ENCODE measurements at places on chromosomes 7 and 10.

DNA sequence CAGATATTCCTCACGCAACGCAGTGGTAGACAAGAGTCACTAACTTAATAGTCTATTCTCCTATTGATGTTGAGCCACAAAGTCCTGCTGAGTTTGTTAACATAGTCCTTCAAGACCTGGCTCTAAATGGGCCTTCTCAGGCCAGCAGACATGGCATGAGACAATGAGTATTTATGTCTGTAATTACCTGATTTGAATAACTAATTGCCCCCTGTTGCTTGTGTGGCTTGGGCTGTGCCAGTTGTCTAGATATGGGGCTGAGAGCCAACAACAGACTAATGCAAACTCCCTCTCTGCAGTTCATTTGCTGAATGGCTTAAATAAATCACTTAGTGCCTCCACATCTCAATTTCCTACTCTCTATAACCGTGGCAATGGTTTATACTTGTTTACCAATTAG lies 65.5 kb upstream of the VWC2 start:
- no peak for DNase-seq

DNA sequence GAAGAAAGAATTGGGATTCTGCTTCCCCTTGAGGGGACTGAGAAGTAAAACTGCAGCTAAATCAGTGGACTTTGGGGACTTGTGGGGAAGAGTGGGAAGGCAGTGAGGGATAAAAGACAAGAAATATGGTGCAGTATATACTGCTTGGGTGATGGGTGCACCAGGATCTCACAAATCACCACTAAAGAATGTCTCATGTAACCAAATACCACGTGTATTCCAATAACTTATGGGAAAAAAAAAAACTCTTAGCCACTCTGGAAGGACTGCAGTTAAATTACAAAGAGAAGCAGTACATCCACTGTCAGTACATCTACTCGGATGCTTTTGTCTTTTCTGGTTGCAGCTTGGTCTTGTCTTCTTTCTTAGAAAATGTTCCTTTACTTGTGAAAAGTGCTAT lies 27.4 kb upstream of the GOT1 start:
- no peak for DNase-seq

GRCh38 chr7:111835066-111835465 lies 272.8 kb upstream of the IMMP2L start:
- DNase-seq: no peak

DNA sequence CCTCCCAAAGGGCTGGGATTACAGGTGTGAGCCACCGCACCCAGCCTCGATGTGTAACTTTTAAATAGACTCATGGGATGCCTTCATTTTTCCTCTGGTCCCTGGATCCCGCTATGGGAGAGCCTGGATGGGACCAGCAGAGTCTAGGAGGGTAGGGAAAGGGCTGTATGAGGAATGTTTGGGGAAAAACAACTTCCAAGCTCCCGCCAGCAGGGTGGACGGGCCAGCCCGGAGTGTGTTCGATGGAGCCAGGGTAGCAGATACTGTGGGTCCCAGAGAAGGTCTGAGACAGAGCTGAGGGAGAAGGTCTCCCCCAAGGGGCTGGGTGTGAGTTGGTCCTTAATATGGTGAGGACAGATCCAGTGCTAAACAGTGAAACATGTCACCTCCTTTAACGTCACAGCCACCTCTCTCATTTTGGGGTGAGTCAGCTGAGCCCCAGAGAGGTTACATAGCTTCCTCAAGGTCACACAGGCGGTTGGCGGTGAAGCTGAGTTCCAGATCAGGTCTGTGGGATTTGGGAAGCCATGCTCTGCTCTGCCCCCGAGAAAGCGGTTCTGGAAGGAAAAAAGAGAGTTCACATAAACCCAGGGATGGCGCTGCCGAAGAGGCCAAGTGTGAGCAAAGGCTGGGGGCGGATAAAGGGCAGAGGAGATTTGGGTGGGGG lies 66.4 kb downstream of the MYL10 start:
- DNase-seq: no peak

GRCh38 chr7:66867198-66867790 lies 53.7 kb upstream of the TMEM248 start:
- DNase-seq: no peak

DNA sequence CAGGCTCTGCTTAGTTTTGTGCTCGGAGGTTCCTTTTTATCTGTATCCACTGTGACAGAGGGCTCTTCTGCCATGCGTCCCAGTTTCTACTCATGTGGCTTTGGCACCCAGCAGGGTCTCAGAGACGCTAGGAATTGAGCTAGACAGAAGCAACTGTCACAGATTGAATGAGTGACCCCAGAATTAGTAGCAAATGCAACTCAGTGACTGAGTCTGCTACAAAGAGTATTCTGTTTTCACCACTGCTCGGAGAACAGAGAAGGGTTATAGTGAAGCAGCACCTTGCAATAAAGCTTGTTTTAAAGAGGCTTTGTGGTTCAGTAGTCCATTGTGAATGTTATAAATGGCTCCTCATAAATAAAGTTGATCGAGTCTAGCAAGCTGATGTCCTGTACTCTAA lies 113.2 kb downstream of the DNAH11 start:
- DNase-seq: no peak

DNA sequence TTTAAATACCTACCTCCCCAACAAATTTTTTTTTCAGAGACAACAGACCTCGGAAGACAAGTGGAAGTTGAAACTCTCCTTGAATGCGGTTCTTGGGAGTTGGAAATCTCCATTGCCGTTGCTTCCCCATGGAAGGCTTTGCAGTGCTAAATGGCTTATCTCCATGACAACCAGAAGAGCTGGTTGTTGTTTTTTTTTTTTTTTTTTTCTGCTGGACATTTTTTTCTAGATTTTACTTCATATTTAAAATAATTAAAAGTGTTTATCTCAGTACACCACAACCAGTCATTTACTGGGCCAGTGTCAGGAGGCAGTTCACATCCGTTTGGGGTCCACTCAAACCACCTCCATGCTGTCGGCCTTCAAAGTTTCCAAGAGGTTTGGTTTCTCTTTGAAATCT lies 348.5 kb upstream of the PRKCQ start:
- no peak for DNase-seq

DNA sequence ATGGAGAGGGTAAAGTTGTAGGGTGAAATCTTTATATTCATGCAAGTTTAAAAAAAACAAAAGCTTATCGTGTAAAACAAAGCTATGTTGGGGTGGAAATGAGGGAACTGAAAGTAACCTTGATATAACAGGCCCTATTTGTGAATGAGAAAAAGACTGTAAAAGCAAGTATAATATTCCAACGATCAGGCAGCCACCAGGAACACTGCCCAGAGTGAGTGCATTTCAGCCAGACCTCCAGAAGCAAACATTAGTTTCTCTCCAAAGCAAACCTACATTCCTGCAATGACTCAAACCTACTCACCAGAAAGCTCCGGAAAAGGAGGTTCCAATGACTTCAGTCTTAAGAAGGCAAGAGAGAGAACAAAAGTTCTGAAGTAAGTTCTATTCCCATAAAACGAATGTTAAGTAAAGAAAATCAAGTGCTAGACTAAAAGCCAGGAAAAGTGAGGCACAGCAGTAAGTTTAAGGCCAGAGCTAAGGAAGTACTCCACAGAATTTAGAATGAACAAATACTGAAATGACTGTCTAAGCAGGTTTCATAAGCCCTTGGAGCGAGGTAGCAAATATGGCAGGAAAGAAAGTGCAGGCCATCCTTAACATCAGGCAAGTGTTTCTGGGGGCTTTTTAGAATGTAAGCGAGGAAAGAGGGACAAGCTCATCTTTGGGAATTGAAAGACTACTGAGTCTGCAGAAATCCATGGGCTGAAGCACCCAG lies 493.1 kb downstream of the XPNPEP1 start:
- DNase-seq: no peak

DNA sequence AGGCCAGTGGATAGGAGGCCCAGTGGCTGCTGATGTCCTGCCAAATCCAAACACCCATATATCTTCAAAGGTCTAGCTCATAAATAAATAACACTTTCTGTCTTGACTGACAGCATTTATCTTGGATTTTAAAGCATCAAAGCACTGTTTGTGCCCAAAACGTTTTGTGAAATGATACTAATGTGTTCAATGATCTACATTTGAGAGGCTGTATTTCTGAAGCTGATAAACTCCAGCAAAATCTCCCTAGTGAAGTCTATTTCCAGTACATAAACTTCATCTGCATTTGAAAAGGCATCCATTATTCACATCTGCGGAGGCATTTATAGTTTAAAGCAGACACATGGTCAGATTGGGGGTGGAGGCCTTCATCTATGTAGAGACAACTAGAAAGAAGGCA lies 276.3 kb downstream of the HPSE2 start:
- no peak for DNase-seq

Data from activated CD4-positive, alpha-beta T cell treated with anti-CD3 and anti-CD28 coated beads, Interleukin-2, amount 50 U/mL, for 1 hour (primary cell).